T follicular helper cell (primary cell): ENCODE measurements at places on chromosomes 2 and 18.

GRCh38 chr2:109406301-109406700, 207.5 kb downstream of the SEPTIN10 start:
- no peak for DNase-seq

GRCh38 chr2:168190590-168191336, 56.6 kb downstream of the STK39 start:
- DNase-seq, result no peak

- no peak for DNase-seq
Observed at GRCh38 chr18:63402246-63403162, 19.8 kb downstream of the VPS4B start.

GRCh38 chr2:176895158-176895557, 317.4 kb upstream of the HNRNPA3 start:
- no peak for DNase-seq

- no peak for DNase-seq
Observed at GRCh38 chr2:113754160-113754559, 2.3 kb downstream of the SLC35F5 start.

GRCh38 chr2:97701851-97702465, 11.4 kb upstream of the ZAP70 start:
- no peak for DNase-seq
